ENCODE measurements at places on chromosomes 5 and 9.
A peak's percentile ranks its signal among the peaks of the same experiment; 100 is the strongest.

GRCh38 chr5:172088801-172089200 lies 82.4 kb upstream of the FBXW11 start:
- DNase-seq = no peak

- DNase-seq = no peak
Measured at GRCh38 chr9:34520096-34520495, 2.7 kb downstream of the ENHO start.

- DNase-seq = no peak
Measured at GRCh38 chr9:37239224-37239859, 119.0 kb downstream of the ZCCHC7 start.

DNA sequence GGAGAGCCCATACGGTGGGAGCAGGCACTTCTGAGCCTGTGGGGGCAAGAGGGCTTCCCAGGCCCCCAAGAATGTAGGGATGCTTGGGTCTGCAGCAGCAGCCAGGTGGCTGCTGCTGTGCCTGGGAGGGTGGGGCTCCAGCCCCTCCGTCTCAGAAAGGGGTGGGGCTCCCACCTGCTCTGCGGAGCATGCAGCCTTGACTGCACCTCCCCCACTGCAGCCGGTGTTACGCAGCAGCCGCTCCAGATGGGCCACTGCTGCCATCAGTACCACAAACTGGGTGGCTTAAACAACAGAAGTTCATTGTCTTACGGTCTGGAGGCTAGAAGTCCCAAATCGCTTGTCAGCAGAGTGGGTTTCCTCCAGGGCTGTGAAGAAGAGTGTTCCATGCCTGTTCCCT lies 365.5 kb downstream of the TMEM38B start:
- no peak for DNase-seq

DNA sequence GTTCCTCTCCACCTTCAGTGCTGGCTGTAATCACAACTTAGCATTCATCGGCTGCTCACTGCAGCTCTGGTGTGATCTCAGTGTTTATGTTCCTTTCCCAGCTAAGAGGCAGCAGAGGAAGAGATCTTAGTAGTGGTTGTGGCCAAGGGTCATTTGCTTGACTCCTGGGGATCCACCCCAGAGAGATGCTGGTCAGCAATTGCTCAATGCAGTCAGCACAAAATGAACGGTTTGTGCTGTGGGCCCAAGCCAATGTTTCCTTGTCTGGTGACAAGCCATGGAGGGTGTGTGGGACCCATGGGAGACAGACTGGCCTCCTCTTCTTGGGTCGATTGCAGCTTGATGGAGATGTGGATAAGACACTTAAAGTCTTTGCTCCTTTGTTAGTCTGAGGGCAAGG lies 16.1 kb upstream of the FRMD3 start:
- DNase-seq = no peak

DNA sequence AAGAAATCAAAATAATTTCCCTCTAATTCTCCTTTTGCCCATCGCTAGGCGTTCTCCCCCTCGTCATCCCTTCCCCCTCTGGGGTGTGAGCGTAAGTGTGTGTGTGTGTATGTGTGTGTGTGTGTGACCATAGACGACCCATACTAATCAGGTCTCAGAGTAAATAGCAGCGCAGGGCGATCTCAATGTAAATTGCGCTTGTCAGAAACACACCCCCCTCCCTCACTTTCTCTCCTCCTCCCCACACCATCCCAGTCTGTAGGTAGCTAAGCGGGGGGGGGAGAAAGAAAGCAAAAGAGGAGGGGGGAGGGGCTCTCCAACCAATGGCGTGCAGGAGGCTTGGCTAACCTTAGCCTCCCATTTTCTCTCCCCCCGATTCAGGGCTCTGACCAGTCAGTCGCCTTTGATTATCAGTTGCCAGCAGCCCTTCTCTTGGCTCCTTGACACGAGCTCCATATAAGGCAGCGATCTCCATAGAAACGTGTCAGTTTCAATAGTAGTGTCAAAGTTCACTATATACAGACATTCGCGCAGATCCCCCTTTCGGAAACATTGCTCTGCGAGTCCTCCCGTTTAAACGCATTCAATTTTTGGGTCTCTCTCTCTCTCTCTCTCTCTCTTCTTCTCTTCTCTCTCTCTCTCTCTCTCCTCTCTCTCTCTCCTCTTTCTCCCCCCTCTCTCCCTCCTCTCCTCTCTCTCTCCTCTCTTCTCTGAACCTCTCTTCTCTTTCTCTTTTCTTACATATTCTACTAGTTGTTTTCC lies at the start of gene NR2F1:
TSS of gene NR2F1 (plus strand) at position 546 of the 762 bp plus-strand sequence. CDS start 1,802 bp downstream, outside the sequence.
- peak; percentile 87 for DNase-seq

GRCh38 chr5:38795986-38796741 lies 49.6 kb upstream of the OSMR start:
- DNase-seq = no peak

DNA sequence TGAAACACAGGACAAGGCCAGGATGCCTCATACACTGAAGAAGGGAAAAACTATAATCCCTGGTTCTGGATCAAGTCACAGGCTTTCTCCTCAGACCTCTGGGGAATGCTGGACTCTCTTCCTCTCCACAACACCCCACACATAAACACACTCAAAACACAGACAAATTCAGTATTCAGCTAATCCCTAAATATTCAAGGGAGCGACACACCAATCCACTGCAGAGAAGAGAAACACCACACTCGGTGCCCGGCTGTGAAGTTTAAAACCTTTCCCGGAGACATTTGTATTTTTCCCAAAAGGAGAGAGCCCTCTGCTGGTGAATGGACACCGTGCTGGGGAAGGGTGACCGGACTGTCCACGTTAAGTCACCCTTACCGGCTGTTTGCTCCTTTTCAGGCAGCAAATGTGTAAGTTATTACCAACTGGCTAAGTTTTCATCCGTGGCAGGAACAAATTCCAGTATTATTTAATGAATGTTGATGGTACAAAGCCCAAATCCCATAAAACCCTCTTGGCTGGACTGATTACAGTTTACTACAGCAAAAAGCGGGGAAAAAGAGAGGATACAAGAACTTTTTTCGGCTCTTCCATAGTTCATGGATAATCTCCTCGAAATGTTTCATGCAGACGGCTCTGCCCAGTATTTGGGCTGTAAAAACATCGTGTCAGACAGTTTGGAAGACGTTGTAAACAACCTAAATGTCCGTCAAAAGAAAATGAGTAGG lies 130.9 kb upstream of the SLC30A5 start:
- DNase-seq = peak; percentile 38

- DNase-seq = no peak
Measured at GRCh38 chr9:85859765-85860164, 81.2 kb upstream of the NAA35 start.

DNA sequence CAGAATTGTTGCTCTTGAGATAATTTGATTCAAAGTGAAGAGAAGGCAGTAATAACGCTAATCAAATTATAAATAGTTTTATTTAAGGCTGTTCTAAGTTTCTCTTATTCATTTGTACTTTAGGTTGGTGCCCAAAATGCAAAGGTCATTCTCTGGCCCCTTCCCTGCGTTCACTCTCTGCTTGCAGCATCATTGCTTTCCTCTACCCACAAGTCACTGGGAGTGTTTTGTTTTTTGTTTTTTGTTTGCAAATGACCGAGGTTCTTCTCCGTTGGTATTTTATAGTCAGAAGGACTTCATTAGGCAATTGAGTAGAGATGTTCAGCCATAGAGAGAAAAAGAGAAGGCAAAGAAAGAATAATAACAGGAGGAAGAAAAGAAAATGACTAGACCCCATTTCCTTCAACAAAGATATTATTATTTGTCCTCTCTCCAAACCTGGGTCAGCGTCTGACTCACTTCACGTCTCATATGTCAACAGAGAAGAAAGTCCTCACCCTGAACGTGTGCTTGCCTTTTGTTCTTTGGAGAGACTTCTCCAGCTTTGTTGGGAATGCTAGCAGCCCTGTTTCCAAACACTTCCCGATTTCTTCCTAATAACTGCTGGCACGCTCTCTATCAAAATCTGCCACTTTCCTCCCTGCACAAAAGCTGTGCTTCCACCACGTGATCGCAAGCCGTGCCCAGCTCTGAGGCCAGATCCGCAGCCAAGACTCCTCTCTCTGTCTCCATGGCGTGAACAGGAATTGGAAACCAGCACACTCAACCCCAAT lies 119.8 kb downstream of the EBF1 start:
- peak; percentile 43 for DNase-seq

DNA sequence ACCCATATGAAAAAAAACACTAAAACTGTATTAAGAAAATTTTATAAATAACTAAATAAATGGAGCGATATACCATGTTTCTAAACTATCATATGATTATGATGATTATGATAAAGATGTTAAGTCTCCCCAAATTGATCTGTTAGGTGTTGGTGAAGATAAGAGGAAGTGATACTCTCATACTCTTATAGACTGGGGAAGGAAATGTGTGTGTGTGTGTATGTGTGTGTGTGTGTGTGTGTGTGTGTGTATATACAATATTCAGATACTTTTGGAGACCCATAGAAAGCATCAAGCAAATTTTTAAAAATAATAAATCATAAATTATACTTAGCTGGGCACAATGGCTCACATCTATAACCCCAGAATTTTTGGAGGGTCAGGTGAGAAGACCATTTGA lies 62.9 kb downstream of the TMEM232 start:
- no peak for DNase-seq

- DNase-seq = no peak
Measured at GRCh38 chr5:154858972-154859871, 795 bp downstream of the CNOT8 start.

DNA sequence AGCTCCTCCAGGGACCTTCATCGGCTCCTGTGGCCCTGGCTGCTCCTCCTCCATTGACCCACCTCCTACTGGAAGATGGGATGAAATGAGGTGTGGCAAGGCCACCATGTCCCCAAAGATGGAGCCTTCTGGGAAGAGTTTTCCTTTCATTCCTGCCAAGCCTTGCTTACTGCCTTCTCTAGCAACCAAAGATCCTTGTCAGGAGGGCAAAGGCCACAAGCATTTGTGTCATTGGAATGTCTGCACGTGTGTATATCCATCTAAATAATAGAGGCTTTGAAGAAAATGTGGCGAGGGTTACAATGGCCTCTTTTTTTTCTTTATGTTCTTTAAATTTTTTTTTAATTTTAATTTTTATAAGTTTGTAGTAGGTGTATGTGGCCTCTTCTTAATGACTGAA lies 313.6 kb downstream of the ARHGEF28 start:
- DNase-seq = no peak

DNA sequence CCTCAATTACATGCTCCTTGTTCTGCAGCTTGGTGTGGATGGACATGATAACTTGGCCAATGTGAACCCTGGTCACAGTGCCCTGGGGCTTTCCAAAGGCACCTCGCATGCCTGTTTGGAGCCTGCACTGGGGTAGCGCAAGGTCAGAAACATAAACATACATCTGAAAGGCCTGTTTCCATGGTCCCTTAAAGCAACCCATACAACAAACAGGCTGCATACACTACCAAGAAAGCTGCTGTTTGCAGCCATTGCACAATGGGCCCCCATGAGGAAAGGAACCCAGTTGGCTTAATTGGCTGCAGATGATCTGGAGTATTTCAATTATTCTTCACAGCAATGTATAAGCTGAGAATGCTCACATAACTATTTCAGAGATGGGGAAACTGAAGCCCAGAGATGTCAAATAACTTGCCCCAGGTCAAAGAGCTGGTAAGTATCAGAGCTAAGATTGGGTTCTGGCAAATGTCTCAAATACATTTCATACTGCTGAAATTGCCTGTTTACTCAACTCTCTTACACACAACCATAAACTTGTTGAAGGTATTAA lies 233.9 kb downstream of the ASTN2 start:
- DNase-seq = no peak

- DNase-seq = no peak
Measured at GRCh38 chr9:114311571-114312512, 11.1 kb upstream of the ORM1 start.

- DNase-seq = no peak
Measured at GRCh38 chr9:125959315-125959714, 212.1 kb downstream of the PBX3 start.

DNA sequence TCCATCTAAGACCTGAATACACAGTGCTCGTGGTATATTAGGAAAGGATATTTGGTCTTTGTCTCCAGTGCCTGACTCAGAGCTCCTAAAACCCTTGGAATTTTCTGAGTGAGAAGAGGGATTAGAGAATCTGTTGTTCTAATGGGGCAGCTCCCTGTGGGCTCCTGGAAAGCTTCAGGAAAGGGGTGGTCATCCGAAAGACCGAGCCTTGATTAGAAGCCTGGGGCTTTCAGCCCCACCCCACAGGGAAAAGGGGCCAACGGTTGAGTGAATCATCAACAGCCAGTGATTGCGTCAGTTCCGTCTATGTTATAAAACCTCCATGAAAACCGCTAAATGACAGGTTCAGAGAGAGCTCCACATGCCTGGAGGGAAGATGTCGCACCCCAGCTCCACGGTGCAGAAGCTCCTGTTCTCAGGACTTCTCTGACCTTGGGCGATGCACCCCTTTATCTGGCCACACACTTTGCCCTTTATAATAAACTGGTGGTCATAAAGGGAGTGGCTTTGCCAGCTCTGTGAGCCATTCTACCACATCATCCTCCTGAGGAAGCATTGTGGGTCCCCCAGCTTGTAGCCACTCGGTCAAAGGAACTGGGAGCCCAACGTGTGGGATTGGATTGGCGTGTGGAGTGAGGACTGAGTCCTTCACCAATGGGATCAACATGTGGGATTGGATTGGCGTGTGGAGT lies 71.0 kb upstream of the ICE1 start:
- DNase-seq = peak; percentile 36

DNA sequence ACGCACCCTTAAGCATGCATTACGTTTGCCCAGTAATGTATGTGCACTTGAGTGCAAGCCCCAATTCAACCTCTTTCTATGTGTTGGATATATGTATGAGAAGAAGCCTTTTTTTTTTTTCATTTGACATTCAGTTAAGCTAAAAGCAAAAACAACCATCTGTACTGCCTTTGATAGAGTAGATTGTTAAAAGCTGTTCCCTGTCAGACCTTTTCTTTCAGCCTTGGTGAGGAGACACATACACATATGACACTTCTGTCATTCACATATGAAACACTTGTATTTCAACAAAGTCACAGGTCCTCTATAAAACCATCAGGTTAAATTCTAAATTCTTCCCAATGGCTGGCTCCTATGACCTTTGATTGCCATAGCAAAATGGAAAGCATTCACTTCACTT lies 40.2 kb upstream of the STARD4 start:
- no peak for DNase-seq

- no peak for DNase-seq
Measured at GRCh38 chr5:134413046-134413445, 1.4 kb upstream of the CDKN2AIPNL start.

DNA sequence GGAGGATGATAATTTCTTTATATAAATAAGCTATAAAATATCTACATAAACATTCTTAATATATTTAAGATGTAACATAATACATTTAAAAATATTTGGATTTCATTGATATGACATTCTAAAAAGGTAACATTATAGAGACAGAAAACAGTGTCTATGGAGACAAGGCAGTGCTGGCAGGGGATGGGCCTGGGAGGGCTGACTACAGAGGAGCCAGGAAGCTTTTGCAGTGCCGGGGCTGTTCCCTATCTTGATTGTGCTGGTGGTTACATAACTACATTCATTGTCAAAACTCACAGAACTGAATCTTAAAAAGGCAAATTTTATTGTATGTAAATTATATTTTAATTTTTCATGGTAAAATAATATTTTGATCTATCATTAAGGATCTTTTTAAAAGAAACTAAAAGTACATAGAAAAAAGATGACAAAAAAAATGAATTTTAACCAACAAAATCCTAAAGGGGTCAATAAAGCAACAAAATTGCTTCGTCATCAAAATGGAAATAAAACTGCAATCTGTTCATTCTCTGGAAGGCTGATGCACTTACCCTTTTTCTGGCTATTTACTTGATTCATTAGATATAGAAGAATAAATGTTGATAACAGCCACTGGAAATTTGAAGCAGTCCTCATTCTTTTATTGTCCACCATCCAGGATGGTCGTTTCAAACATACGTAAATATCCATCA lies 26.3 kb downstream of the LIFR start:
- DNase-seq = no peak

GRCh38 chr5:150085950-150086715 lies at the start of gene CSF1R:
TSS of gene CSF1R (minus strand) at chr5:150086554. CDS start at chr5:150086427, 127 bp downstream.
- DNase-seq = no peak
